ENCODE measurements at places on chromosomes 1 and 21.
A peak's percentile ranks its signal among the peaks of the same experiment; 100 is the strongest.

DNA sequence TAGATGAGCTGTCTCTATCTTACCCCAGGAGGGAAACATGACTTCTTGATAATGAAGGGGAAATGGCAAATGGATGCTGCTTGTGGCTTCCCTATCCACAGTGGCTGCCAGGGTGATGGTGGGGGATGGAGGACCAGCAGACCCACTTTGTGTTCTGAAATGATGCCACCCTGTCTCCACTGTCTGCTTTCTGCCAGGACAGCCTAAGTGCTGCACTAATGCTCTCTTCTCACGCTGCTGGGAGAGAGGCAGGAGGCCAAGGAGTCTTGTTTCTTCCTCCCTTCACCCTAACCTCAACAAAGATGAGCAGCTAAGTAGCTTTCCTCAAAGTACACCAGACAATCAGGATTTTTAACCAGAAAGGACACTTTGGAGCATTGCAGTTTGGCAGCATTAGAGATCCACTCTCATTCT is 36.6 kb downstream of the XCL1 start:
- DNase-seq, result no peak

GRCh38 chr1:230753586-230754251 is 6.5 kb downstream of the CAPN9 start:
- DNase-seq, result peak; percentile 18

DNA sequence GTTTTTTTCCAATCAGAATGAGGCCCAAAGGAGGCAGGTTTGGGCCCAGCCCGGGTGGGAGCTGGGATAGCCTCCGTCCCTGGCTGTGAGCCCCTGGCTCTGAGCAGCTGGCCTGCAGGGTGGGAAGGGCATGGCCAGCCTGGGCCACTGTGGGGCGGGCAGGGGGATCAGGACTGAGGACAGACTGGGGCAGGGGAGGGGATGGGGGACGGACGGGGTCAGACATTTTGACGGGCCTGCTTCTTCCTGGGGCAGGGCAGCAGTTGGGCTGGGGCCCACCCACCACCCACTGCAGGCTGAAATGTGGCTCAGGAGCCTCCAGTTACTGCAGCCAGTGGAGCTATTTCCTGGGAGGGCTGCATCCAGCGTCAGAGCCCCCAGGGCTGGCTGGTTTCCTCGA is 2.5 kb upstream of the SLC6A9 start:
- DNase-seq, result no peak

DNA sequence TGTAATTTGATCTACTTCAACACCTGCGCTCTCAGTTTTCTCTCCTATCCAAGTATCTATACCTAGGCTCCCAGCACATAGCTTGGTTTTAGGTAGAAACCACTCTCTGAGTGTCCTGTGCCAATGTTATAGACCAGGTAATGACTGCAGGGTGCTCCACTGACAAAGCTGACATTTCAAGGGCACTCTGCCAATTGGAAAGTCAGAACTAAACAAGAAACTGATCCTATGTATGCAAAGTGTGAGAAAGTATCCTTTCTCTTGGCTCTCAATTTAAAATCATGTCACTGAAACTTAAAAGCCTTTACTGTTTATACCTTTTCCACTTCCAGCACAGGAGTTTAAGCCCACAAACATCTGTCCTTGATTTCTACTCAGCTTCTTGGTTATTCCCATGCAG is 45.0 kb upstream of the AIM2 start:
- DNase-seq, result no peak

GRCh38 chr1:154434346-154435085 is 29.4 kb downstream of the IL6R start:
- no peak for DNase-seq

DNA sequence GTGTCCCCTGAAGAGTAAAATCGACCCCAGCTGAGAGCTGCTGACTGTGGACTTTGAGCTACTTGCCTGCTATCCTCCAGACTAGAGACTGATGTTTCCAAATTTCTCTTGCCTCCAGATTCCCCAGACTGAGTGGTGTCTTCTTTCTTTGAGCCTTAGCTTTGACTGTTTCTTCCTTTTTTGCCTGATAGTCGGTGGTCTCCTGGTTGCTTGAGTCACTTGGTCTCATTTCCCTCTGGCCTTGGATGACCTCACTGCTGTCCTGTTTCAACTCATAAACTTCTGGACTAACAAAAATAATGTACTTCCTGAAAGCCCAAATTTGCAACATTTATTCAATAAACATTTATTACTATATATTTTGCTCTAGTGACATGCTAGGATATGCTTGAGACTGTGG is 52.9 kb upstream of the DIPK1A start:
- no peak for DNase-seq

DNA sequence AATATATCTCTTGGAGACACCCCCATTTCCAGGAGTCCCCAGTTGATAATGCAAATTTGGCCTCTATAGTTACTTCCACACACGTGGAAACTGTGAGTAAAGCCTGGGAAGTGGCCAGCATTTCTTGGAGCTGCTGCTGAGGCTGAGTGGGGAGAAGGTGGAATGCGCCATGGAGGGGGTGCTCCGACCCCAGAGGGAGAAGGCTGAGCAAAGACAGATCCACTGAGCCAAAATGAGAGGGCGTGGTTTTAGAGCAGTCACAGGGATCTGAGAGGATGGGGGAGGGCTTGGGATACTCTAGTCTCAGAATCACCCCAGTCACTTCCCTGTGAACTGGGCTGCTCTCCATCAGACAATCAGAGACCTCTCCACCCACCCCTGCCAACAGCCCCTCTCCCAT is 38.7 kb downstream of the TRIM62 start:
- no peak for DNase-seq

- no peak for DNase-seq
These were observed 6.9 kb upstream of the NUAK2 start for GRCh38 chr1:205328476-205328875.

GRCh38 chr1:101200513-101200912 is 36.3 kb upstream of the S1PR1 start:
- DNase-seq, result no peak

- no peak for DNase-seq
These were observed 145.6 kb downstream of the MRPL39 start for GRCh38 chr21:25461725-25462124.

- no peak for DNase-seq
These were observed 81.1 kb downstream of the RRAGC start for GRCh38 chr1:38778521-38778920.

DNA sequence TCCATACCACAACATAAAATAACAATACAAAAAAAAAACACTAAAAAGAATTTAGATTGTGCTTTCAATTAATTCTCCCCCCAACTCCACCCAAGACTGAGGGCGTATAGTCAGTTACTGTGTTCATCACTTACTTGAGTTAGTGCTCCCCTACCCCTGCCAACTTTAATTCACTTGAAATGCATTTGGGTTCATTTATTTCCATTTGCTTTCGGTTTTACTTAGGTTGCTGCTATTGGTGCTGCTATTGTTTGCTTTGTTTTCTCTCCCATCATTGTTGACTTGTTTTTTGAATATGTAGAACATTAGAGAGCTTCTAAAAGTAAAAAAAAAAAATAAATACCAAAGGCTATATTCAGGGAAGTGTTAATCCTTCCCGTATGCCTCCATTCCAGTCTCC is 10.7 kb upstream of the CYYR1 start:
- DNase-seq, result no peak

DNA sequence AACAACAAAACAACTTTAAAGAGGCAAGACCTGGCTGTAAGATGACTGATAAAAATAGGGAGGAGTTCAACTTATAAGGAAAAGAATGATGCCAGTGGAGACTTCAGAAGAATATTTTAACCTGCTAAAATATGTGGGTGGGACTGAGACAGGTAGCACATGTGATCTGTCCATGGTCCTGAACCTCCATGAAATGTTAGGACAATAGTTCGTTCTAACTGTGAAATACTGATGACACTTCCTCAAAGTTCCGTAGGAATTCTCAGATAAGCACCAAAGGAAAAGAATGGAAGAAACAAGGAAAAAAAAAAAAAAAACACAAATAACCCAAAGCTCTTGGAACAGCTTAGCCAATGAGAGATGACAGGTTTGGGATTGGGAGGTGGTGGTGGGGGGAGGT is 44.7 kb downstream of the CDC42BPA start:
- DNase-seq, result no peak

DNA sequence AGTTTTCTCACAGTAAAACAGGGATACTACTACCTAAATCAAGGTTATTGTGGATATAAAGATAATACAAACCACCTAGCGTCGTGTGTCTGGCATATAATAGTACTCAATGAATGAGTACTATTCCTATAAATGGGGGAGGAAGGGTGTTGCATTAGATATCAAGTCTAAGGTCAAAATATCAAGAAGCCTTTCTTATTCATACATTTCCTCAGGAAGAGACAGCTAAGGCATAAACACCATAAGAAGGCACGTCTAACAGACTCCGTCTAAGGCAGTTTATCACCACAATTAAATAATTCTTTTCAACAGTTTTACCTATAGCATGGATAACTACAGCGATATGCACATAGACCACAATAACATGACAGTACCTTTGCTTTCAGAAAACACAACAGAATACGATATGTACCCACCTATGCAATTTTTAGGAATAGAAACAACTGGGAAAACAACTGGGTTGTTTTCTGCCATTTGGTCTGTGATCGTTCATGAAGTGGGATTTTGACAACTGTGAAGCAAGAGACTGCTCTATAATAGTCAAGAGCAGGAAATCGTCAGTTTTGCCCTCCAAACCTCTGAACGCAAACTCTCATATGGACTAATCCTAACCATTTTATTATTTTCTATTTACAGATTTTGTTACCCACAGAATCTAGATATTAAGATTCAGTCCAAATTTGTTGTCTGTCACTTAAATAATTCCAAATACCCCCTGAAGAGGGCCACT is 53.1 kb downstream of the HNRNPR start:
- no peak for DNase-seq

DNA sequence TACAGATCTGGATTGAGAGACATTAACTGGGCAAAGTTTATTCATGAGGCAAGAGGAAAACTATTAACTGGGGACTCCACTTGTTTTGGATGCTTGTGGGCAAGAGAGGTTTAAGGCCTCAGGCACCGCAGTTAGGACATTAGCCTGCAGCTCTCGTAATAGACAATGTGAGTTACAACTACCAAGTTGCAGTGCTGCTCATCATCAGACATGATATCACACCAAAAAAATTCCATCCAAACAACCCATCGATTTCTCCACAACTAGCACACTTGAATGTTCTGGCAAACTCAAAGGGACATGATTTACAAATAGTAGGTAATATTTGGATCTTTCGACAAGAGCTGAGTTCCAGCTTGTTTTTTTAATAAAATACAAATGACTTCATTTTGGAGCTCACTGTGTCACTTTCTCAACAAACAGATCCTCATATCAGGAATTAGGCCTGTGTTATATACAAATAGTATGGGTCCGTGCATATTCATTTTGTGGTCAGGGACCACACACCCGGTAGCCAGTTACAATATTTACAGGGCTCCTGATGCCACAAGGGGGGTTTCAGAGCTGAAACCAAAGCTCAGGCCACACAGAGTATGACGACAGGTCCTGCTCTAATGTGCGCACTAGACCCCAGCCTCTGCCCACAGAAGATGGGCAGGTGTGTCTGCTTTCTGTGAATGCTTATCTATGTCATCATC is 128.0 kb downstream of the TGFBR3 start:
- no peak for DNase-seq

- DNase-seq, result no peak
These were observed 444 bp upstream of the AGTRAP start for GRCh38 chr1:11735531-11735853.

DNA sequence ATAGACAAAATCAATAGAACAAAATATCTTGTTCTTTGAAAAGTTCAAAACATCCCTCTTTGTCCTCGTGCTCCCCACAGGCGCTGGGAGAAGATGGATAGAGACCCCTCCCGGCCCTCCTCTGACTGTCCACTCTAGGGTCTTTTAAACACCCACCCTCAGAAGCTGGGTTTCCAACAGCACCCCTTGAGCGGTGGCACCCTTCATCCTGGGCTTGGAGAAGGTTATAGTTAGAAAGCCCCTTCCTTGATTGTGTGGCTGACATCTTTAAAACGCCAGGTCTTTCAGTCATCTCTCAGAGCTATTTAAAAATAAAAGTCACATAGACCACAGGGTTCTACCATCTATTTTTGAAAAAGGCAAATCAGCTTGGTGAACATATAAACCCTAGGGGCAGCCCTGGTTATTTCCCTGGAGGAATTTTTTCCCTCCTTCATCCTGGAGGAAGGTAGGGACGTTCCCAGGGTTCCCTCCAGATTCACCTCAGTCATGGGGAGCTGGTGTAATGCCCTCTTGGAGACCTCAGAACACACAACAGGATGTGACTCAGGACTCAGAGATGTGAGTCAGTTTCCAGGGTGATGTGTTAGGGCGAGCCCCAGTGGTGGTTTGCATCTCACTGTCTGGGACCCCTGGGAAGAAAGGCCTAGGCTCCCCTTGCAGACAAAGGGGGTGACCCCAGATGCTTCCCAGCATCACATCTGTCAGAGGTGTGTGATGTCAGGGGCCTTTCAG is 138.5 kb downstream of the CLIC6 start:
- DNase-seq, result no peak

DNA sequence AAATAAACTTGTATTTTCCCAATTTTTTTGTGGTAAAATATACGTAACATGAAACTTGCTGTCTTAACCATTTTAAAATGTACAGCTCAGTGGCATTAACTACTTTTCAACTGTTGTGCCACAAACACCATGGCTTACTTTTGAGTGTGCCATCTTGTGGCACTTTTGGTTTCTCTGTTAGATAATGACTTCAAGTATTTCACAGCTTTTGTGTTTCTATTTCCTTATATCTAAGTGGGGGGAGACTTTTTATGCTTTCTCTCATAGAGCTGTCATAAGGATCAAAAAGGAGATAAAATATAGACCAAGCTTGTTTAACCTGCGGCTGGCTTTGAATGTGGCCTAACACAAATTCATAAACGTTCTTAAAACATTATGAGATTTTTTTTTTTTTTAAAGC is 44.3 kb downstream of the CDC14A start:
- no peak for DNase-seq

Data from NCI-H187 treated with DMSO at 0.1 percent for 48 hours (cell line).